Amniotic epithelial cell (primary cell): ENCODE measurements at places on chromosomes 6 and 20.

GRCh38 chr20:51886341-51886740 lies 84.0 kb upstream of the SALL4 start:
- no peak for DNase-seq

GRCh38 chr6:138419766-138420165 lies 15.7 kb downstream of the HEBP2 start:
- DNase-seq: no peak

- no peak for DNase-seq
Measured at GRCh38 chr20:8395956-8396355, 263.9 kb downstream of the PLCB1 start.

GRCh38 chr6:101232961-101233360 lies 160.5 kb upstream of the GRIK2 start:
- no peak for DNase-seq

GRCh38 chr6:161048641-161049040 lies 57.1 kb downstream of the MAP3K4 start:
- no peak for DNase-seq

DNA sequence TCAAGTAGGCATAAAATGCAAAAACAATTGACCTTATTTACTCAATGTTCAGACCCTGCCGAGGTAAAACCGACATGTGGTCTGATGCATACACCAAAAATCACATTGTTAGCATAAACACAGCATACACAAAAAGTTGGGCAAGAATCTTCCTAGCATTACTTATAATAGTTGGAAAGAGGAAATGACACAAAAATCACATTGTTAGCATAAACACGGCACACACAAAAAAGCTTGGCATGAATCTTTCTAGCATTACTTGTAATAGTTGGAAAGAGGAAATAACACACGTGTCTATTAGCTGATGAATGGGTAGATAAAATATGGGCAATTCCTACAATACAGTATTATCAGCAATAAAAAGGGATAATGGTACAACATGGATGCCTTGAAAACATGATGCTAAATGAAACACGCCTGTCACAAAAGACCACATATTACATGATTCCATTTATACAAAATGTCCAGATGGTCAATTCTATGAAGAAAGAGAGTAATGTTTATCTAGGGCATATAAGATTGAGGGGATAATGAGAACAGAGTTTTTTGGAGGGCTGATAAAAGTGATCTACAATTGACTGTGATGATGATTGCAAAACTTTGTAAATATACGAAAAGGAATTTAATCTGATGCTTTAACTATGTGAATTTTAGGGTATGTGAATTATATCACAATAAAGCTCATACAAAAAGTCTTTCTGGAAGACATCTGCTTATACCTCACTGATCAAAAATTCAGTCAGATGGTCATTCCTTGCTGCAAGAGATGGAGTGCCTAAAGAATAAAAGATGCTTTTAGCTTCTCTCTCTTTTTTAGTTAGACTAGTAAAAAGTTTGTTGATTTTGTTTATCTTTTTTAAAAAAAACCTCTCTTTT lies 1019.5 kb upstream of the CITED2 start:
- DNase-seq: no peak

DNA sequence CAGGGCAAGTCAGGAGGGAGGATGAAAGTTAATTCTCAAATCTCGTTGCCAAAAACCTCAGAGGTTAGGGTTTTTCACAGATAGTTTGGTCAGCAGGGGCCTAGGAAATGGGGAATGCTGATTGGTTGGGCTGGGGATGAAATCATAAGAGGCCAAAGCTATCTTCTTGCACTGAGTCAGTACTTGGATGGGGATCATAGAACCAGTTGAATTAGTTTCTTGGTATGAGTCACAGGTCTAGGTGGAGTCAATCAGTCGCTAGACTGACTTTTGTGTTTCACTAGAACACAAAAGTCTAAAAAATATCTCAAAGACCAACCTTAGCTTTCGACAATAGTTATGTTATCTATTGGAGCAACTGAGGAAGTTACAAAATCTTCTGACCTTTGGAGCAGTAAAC lies 368.5 kb downstream of the TBC1D32 start:
- no peak for DNase-seq

- peak; percentile 63 for DNase-seq
Measured at GRCh38 chr6:12605888-12606345, 110.7 kb upstream of the PHACTR1 start.

DNA sequence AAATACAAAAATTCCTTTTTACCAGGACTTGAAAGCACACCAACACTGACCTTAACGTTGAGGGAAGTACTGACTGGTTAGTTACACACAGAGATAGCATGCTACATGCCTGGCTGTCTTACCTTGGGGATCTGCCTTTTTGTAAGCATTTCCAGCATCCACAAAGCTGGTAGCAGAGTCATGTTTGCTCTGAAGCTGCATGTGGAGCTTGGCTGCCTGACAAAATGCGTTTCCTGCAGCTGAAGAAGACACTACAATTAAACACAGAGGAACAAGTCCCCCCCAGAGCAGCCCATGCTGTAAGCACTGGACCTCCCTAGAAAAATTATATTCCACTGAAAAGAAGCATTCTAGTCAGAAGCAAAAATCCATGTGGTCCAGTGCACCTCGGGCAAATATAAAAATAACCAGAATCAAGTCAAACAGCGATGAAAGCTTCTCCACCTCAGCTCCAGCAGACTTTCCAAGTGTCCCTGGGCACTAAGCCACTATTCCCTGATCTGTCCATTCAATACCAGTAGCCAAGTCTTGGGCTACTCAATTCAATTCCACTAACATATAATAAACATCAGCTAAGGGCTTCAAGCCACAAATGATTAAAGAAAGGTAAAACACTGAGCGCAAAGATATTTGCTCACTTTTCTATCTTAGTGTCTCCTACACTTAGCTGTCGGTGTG lies 24.2 kb downstream of the NAPB start:
- DNase-seq: no peak

DNA sequence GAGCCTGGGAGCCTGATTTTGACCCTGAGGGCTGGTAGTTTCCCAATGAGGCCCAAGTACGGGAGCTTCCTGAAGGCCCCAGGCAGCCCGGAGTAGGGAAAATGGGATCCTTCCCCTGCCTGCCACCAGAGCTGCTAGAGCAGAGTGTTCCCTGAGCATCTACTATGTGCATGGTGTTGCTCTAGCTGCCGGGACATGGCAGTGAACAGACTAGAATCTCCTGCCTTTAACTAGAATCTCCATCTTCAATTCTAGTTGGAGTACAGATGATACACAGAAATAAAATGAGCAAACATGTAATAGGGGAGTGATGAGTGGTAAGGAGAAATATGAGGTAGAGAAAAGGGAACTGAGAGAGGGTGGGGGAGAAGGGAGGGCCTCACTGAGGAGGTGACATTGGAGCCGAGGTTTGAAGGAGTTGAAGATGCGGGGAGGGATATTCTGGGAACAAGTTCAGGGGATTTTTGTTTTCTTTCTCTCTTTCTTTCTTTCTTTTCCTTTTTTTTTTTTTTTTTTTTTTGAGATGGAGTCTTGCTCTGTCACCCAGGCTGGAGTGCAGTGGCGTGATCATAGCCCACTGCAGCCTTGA lies 18.5 kb downstream of the VSTM2L start:
- DNase-seq: no peak

DNA sequence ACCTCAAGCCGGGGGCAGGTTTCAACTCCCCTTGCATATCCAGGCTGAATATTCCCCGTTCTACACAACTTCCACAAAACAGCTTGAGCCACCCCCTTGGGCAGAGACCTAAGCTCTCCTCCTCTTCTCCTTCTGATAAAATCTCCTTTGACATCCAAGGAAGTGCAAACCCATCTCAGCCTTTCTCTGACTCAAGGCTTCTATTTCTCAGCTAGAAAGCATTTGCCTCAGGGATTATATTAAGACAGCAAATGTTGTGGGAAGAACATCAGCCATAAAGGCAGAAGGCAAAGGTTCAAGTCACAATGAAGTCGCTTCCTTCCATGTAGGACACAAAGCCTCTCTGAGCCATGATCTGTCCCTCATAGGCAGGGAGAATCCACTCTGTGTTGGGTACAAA lies 386.6 kb upstream of the ARID1B start:
- no peak for DNase-seq

DNA sequence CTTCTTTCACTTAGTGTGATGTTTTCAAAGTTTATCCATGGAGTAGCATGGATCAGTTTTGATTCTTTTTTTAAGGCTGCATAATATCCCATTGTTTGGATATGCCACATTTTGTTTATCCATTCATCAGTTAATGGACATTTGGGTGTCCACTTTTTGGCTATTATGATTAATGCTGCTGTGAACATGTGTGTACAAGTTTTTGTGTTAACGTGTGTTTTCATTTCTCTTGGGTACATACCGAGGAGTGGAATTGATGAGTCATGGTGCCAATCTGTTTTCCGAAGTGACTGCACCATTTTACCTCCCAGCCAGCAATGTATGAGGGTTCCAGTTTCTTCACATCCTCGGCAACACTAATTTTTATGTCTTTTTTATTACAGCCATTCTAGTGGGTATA lies 78.4 kb upstream of the CCDC28A start:
- peak; percentile 31 for DNase-seq

DNA sequence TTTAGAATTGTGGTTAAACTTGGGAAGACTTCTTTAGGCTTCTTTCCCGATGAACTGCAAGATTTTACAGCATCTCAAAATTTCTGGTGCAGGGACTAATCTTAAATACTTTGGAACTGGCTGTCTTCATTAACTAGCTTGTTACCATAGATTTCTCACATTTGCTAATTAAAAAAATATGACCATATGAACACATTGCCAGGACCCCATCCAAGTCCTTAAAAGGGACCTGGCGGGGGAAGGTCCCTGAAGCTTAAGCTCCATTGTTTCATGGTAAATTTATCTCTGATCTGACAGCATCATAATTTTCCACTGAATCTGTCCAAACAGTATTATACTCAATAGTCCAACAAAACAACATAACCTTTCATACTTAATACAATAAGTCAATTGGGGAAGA lies 517.8 kb upstream of the FLRT3 start:
- no peak for DNase-seq

- no peak for DNase-seq
Measured at GRCh38 chr6:138520463-138520862, 21.2 kb upstream of the NHSL1 start.

GRCh38 chr20:19259141-19259591 lies 46.7 kb downstream of the SLC24A3 start:
- DNase-seq: no peak

DNA sequence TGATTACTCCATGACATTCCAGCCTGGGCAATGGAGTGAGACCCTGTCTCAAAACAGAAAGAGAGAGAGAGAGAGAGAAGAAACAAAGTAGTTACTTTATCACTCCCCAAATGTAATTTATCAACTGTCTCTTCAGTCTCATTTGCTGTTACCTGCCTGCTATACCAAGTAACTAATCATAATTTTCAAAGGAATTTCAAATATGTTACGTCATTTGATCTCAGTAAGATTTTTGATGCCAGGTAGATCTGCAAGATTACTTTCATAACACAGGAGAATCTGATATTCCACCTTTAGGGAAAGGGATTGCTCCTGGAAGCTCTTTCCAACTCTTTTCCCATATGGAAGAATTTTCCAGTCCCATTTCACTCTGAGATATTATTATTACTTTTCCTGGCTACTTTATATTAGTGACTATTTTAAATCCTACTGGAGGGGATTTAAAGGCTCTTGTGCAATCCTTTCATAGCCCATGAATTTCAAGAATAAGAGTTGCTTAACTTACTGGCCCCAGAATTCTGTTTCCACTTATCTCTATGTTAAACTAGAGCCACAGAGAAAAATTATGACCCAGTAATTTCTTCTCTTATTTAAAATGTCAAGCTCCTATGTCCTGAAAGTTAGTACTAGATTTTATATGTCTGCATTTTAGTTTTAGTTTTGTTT lies 390.2 kb upstream of the FLRT3 start:
- peak; percentile 60 for DNase-seq
